ENCODE measurements at places on chromosomes 6 and 20.

GRCh38 chr20:52405417-52405816 lies 213.8 kb upstream of the ZFP64 start:
- no peak for DNase-seq

- no peak for DNase-seq
These were observed 18.4 kb downstream of the LAMA4 start for GRCh38 chr6:112235956-112236355.

DNA sequence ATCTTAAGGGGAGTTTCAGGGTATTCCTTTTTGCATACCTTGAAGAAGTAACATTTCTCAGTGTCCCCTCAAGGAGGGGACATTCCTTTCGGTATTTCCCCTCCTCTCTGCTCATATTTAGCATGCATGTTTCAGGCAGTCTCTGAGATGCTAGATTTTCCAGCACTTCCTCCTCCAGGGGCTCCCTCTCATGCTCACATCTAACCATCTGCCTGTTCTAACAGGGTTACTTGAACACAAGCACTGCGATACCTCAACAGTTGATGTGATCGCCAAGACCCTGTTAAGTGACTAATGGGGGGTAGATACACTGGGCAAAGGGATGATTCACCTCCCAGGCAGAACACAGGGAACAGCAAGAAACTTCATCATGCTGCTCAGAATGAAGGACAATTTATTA lies 12.9 kb upstream of the MCM3 start:
- no peak for DNase-seq

DNA sequence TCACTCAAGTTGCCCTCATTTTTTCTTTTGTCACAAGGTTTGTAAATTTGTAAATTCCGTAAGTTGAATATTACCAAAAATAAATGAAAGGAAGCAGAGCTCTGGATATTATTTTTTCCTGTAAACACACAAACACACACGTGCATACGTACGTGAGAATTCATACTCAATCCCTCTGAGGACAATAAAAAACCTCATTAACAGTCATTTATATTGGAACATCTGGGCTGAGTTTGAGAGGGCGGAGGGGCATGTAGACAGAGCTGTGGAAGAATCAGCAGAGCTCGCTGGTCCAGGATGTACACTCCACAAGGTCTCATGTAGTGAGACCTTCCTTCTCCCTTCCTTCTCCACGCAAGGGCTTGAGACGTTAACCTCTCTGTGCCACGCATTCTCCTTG lies 24.2 kb upstream of the DOK5 start:
- no peak for DNase-seq

GRCh38 chr6:150517175-150517574 lies 82.5 kb upstream of the PLEKHG1 start:
- no peak for DNase-seq

DNA sequence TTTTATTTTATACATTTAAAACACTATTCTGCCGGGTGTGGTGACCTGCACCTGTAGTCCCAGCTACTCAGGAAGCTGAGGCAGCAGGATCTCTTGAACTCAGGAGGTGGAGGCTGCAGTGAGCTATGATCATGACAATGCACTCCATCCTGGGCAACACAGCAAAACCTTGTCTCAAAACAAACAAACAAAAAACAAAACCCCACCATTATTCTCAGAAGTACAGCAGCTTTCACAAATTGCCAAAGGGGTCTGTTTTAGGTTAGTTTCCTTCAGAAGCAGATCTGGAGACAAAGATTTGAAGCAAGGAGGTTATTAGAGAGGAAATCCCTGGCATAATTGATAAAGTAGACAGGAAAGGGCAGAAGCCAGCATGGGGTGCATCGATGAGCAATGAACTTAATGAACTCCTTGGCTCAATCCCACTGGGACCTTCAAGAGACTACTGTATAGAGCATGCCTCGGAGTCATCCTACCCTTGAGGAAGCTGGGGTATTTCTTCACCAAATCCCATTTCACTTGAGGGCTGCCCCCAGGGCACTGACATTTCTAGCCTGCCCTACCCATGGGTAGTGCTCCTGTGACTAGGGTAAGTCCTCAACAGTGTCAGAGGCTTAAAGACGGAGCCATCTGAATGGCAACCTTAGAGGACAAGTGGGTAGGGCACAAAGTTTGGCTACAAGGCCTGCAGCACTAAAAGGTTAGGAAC lies 43.2 kb upstream of the DDR1 start:
- DNase-seq: no peak

- no peak for DNase-seq
These were observed 563 bp downstream of the MGME1 start for GRCh38 chr20:17969278-17969883.

DNA sequence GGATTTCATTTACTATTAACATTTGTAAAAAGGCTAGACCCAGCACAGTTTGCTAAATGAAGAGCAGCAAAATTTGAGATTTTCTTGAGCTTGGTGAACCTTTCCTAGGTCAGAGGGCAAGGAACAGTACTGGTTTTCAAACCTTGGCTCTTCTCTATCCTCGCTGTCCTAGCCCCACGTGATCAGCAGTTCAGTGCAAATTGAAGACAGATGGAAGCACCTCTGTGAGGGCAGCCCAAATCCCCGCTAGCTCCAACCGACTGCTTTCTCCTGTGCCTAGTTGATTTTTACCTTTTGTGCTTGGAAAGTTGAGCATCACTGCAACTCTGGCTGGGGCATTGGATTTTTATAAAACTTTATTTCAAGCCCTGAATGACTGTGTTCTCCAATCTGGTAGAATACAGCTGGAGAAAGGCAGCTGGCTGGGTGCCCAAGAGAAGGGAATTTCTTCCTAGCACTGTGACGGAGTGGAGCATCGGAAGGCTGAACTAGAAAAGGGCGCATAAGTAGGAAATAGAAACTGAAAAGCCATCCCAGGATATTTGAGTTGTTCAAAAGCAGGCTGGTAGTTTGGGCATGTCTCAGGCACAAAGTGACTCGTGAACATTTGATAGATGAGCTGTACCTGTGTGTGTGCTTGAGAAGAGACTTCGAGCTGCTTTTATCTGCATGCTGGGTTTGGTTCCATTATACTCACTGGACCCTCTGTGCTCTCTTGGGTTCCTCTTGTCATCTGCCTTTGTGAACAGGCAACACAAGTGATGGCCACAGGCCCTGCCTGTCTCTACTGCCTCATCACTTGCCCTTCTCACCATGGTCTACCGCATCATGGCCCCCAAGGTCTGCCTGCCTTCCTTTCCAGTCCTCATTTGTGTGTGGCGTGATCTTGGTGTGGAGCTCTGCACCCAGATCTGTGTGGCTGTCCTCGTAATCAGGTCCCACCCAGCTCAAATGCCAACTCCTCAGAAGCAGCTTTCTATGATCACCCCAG lies 2.3 kb downstream of the RNF114 start:
- DNase-seq: no peak

DNA sequence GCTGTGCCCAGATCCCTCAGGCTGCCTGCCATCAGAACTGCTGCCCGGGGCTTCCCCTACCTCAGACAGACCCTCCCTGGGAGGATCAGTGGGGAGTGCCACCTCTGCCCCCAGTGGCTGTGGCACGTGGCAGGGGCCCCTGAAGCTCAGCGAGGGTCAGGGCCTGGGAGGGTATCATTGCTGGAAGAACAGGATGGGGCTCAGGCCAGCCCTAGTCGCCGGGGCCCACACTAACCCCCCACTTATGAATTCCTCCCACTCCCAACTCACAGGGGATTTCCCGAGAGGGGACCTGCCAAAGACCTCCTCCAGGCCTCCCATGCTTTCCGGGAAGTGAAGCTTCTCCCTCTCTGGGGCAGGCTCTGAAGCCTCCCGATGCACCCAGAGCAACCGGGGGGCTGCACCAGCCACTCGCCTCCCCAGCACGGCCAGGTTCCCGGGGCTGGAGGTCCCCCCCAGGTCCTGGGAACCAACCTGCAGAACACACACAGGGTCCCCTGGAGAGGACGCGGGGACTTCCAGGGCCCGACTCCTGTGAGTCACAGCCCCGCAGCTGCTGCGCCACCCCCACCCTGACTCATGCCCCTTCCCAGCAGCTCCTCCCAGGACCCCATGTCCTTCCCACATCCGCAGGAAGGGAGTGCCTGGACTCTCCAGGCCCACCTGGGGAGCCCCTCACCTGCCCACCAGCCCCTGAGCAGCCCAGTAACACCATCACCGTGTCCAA lies 2.5 kb downstream of the TNFRSF6B start:
- DNase-seq: no peak

DNA sequence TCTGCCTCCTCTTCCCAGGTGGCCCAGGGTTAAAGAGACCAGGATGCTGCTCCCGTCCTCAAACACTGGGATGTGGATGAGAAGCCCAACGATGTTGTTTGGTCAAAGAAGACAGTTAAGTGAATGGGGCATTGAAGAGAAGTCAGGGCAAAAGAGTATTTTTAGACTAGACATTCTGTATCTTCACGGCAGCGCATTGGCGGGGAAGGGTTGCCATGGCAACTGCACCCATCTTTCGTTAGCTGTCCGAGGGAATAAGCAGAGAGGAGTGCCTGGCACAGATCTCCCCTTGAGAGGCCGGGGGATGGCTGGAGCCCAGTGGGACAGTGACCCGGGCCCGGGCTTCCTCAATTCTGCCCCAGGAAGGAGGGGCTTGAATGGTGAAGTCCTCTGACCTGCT lies 56.4 kb upstream of the GPR31 start:
- DNase-seq: no peak

DNA sequence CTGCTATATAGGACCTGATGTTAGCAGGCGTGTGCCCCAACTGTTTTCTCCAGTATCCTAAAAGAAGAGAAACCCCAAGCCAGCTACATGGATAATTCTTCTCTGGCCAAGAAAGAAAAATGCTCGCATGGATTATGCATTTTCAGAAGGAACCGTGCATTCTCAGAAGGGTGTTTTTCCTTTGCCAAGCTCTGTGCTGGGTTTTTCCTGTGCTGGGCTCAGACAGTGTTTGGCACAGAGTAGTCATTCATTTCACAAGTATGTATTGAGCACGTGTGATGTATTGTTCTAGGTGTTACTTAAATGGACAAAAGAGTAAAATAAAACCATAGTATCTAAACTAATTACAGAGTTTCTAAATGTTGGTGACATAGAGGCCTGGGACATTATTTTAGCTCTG lies 62.7 kb upstream of the ZNF133 start:
- no peak for DNase-seq

DNA sequence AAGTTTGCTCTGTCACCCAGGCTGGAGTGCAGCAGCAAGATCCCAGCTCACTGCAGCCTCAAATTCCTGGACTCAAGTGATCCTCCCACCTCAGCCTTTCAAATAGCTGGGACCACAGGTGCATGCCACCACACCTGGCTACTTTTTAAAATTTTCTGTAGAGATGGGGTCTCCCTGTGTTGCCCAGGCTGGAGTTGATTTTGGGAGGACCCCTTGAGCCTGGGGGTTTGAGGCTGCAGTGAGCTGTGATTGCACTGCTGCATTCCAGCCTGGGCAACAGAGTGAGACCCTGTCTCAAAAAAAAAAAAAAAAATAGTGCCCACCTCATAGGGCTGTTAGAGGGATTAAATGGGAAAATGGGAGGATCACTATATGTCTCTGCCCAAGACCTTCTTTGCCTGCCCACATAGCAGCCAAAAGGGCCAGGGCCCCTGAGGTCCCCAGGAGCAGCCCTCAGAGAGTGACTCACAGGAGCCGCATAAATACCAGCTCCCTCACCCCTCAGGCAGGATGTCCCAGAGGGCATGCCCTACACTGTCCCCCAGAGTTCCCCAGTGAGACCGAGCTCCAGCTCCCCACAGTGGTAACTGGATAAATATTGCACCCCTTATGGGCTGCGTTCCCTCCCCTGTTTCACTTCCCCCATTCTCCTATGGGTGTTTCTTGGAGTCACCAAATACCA lies 11.7 kb upstream of the MDGA1 start:
- DNase-seq: no peak

GRCh38 chr6:84422380-84422968 lies 195.0 kb upstream of the CEP162 start:
- DNase-seq: no peak

GRCh38 chr6:151228788-151229400 lies 10.9 kb upstream of the AKAP12 start:
- DNase-seq: no peak

DNA sequence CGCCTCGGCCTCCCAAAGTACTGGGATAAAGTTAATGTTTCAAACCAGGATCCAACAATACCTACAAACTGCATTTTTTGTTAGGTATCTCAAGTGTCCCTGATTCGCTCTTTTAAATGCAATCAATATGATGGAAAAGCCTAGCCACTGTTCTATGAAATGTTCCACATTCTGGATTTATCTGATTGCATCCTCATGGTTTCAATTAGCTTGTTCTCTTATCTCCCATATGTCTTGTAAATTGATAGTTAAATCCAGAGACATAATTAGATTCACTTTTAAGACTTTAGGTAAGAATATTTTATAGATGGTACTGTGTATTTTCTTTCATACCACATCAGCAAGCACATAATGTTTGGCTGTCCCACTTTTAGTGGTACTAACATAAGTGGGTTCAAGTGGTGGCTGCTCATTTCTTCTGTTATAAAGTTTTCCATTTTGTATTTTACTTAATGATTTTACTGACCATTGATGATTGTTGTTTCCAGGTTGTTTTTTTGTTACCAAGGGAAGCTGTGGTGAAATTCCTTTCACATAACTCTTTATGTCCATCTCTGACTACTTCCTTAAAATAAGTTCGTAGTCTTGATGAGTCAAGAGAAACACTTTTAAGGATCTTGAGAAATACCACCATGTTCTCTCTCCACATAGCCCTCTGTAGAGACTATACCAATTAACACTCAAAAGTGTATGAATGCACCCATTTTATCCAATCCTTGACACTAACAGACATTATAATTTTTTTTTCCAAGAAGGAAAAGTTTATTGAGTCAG lies 40.5 kb downstream of the RNGTT start:
- DNase-seq: no peak

DNA sequence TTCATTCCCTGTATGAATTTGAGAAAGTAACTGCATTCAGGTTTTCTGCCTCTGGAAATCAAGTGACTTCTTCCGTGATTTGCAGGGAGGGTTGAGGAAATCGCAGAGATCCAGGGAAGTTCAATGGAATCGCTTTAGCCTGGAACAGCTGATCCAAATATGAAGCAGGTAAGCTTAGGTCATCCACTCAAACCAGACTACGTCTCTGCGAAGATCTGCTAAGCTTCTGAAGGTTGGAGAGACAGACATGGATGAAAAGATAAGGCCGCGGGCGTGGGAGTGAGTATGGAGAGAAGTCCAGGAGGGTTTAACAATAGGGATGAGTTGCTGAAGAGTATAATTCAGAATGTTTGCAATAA lies 34.2 kb upstream of the BTN3A2 start:
- DNase-seq: no peak
